T47D (cell line): ENCODE measurements at places on chromosomes 4 and X.

DNA sequence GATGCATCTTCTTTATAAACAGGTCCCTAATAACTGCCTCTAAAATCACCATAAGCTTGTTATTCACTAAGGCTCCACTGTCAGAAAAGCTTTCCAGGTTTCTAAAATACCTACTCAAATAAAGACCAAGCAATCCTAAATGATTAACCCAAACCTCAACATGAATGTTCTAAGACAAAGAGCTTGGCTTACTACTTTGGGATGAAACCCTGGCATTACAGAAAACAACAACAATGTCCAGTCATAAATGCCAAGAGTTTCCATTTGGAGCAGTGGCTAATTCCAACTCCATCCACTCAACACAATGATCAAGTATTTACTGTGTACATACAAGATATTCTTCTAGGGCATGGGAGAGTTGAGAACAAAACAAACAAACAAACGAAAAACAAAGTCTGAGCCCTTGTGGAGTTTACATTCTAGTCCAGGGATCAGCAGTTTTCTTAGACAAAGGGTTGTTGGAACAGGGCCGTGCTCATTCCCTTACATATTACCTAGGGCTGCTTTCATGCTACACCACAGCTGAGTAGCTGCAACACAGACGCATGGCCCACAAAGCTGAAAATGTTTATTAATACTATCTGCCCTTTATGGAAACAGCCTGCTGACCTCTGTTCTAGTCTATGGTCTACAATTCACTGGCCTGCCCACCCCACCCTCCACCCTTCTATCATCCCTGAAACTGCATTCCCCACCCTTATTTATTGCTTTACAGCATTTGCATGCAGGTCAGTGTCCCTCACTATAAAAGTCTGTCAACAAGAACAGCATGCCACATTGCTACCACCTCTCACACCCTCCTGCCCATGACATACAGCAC is 23.7 kb downstream of the ABCG2 start:
- no peak for DNase-seq

GRCh38 chr4:163693776-163694175 is 199.3 kb downstream of the TMA16 start:
- no peak for DNase-seq

GRCh38 chr4:67674098-67674497 is 26.9 kb downstream of the UBA6 start:
- no peak for DNase-seq

DNA sequence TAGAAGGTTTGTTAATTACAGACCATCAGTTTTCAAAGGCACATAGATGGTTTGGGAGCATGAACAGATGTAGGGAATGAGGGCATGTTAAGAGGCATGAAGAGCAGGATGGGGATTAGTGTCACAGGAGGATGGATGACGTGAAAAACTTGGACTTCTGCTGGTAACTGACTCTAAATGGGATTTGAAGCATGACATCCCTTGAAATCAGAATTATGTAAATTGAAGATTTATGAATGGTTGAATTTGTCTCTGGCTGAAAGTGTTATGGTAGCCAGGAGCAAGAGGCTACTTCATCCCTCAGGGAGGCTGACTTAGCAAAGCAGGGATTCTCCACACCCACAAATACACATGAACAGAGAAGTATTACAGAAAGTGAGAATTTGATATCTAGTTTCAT is 454.6 kb downstream of the MAGEB5 start:
- DNase-seq, result no peak

GRCh38 chr4:81213671-81214070 is 1.4 kb downstream of the PRKG2 start:
- DNase-seq, result no peak

- no peak for DNase-seq
Measured at GRCh38 chr4:86400216-86400615, 40.4 kb upstream of the MAPK10 start.

DNA sequence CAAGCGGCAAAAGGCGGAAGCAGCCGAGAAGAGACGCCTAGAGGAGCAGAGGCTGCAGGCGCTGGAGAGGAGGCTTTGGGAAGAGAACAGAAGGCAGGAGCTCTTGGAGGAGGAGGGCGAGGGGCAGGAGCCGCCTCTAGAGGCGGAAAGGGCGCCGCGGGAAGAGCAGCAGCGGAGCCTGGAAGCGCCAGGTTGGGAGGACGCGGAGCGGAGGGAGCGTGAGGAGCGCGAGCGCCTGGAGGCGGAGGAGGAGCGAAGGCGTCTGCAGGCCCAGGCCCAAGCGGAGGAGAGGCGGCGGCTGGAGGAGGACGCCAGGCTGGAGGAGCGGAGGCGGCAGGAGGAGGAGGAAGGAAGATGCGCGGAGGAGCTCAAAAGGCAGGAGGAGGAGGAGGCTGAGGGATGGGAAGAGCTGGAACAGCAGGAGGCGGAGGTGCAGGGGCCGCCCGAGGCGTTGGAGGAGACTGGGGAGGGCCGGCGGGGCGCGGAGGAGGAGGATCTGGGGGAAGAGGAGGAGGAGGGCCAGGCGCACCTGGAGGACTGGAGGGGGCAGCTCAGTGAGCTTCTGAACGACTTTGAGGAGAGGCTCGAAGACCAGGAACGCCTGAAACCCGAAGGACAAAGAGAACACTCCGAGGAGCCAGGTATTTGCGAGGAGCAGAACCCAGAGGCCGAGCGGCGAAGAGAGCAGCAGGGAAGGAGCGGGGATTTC is 72.9 kb downstream of the AASDH start:
- no peak for DNase-seq

DNA sequence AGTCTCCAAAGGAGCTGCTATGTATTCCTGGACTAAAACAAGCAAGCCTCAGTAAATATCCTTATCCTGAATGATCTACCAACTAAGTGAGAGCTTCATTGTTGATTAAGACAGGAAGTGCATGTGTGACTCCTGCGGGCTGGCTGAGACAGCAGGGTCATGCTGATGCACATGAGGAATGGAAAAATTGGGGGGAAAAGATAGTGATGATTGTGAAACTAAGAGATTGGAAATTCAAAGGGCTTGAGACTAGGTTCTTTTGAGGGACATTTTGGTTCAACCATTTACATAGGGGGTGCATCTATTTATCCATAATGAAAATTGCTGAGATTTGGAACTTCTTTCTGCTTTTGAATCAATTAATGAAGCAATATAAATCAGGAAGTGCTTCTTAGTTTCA is 61.1 kb upstream of the C1QTNF7 start:
- DNase-seq, result no peak

- no peak for DNase-seq
Measured at GRCh38 chr4:123832173-123833026, 435.8 kb downstream of the SPRY1 start.

- peak; percentile 43 for DNase-seq
Measured at GRCh38 chr4:182745237-182745636, 171.9 kb downstream of the DCTD start.

- peak; percentile 77 for DNase-seq
Measured at GRCh38 chr4:4673070-4673469, 131.2 kb upstream of the STX18 start.

DNA sequence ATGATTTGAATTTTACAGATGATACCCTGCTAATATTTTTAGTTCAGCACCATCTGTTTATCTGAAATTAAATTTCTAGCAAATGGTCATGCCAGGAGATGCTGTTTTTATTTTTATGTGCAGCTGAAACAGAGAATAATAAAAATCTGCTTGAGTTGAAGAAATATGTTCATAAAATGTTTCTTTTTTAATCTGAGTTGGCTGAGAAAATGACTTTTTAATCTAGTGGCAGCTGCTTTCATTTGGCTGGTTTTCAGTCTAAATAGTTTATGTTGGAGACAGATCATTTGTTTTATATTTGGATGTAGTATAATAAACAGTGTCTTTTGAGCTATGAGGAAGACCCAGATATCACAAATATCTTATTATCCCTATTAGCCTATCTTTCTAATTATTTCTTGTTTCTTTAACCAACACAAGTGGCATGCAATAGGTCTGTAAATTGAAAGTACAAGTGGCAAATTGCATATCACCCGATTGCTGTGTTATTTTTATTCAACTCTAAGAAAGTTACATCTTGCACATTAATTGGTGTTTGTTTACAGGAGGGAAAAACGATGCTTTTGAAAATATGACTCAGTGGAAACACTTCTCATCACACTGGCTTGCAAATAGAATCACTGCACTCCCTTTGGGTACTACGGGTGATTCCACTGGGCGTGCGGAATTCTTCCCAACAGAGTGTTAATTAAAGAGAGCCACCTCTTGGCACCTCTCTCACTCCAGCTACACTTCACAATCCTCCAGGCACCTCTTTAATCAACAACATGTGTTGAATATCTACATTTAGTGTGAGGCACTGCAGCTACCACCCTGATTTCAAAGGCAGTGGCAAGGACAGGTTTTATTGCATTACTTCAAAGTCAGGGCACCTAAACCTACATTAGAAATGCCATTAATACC is 51.7 kb upstream of the AP1S2 start:
- DNase-seq, result no peak

DNA sequence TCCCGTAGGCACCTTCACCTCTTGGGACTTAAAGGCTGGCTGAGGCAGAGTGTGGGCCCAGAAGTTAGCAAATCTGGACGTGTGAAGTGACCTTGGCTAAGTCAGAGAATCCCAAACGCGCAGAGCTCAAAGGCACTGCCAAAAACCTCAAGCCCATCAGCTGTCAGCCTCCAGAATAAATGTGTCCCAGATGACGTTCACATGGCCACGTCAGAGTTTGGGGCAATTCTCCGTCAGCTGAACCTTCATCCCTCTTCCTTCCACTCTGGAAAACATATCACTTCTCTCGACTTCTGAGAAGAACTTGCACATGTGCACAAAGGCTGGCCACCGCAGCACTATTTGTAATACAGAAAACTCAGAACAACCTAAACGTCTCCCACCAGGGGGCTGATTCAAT is 35.7 kb upstream of the APLN start:
- no peak for DNase-seq

GRCh38 chrX:40578039-40578695 is 2.6 kb upstream of the ATP6AP2 start:
- DNase-seq, result peak; percentile 44

DNA sequence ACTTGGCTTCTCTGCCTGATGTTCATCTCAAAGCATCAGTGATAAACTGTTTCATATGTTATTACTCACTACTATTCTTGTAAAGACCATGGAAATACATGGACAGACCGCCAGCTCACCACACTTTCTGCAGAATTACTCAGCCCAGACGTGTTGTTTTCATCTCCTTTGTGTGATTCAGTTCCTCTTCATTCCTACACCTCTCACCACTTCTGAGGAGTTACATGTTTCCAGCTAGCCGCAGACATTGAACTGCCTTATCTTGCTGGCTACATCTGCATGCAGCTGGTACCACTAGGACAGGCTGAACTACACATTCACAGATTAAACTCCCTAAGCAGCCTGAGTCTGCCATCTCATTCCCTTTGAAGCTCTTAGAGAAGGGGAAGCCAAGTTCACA is 443.2 kb upstream of the FGF16 start:
- no peak for DNase-seq

- no peak for DNase-seq
Measured at GRCh38 chrX:54043541-54044125, 640 bp downstream of the PHF8 start.

DNA sequence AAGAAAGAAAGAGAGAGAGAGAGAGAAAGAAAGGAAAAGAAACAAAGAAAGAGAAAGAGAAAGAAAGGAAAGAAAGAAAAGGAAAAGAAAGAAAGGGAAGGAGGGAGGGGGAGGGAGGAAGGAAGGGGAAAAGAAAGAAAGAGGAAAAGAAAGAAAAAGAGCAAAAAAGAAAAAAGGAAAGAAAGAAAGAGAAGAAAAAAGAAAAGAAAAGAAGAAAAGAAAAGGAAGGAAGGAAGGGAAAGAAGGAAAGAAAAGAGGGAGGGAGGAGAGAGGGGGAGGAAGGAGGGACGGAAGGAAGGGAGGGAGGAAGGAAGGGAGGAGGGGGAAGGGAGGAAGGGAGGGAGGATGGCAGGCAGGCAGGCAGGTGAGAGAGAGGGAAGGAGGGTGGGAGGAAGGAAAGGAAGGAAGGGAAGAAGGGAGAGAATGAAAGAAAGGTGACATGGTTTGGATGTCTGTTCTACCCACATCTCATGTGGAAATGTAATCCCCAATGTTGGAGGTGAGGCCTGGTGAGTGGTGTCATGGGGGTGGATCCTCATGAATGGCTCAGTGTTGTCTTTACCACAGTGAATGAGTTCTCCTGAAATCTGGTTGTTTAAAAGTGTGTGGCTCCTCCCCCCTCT is 83.0 kb upstream of the DCLK2 start:
- no peak for DNase-seq

- DNase-seq, result no peak
Measured at GRCh38 chr4:104906276-104906675, 240.4 kb upstream of the TET2 start.

DNA sequence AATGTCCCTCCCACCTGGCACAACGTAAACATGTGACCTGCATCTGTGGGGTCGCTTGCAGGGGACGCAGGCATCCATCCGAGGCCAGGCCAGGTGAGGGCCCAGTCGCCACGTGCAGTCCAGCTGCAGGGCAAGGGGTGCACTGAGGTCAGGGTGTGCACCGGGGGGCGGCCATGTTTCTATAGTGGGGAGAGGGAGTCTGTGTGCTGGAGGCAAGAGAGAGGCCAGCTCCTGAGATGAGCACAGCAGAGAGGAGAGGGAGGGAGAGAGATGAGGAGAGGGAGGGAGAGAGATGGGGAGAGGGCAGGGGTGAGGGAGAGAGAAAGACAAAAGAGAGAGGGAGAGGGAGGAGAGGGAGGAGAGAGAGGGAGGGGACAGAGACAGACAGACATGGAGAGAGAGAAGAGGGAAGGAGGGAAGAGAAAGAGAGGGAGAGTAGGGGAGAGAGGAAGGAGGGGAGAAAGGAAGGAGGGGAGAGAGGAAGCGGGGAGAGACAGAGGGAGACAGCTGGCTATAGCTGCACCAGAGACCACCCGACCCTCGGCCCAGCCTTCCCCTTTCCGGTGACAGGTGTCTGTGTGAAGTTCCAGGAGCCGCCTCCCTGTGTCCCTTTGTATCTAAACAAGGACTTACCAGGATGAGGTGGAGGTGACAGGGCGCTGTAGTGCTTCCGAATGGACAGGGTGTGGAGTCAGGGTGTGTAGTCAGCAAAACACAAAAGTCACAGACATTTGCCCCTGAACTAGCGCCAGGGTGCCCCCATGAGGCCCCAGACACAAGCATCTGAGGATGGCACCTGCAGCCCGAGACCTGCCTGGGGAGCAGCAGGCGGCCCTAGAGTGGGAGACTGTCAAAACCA is 68.7 kb downstream of the ADRA2C start:
- DNase-seq, result no peak
